Inflammatory macrophage treated with lipopolysaccharide for 1 hour (primary cell): ENCODE measurements at places on chromosomes 11 and 22.

DNA sequence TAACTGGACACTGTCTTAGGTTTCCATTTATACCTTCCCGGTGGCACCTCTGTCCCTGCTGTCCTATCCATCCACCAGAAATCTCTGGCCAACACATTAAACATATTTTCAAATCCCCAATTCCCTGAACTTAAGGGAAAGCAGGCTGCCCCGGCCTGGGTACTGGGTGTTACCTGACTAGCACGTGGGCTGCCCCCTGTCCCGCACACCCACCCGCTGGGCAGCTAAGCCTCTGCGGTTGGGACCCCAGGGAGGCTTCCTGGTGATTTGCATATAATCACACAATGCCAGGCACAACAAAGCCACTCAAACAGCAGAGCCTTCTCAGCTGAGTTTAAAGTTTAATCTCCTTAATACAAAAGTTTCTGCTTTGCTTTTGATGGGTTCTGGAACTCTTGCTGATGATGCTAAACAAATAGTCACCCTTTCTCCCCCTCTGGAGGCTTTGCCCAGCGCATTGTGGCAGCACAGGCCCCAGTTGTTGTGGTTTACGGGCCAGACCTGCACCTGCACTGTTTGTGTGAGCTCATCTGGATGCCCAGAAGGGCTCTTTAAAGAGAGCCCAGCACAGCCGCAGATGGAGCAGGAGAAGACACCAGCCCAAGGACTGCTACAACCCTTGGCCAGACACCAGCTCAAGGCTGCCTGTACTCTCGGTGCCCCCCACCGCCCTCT lies 59.9 kb upstream of the POU2AF1 start:
- no peak for DNase-seq

- DNase-seq, result no peak
These were observed 24.7 kb downstream of the TBCEL start for GRCh38 chr11:121048464-121049233.

- DNase-seq, result peak; percentile 82
These were observed 16.8 kb downstream of the SDHD start for GRCh38 chr11:112103446-112103845.

DNA sequence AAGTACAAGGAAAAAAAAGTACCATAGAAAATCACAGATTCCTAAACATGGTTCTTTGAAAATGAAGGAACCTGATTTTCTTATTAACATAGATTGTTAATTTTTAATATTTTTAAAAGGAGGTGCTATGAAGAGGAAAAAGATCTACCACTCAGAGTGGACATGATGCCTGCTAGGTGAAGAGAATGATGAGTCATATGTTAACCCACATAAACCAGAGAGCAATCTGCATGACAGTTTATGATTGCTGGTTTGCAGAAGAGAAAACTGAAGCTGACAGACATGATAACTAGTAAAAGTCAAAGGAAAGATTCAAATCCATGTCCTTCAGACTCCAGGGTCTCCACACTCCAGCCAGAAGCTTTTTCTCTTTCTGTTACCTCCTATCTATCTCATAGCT lies 1231.7 kb downstream of the LRRC4C start:
- DNase-seq, result no peak

DNA sequence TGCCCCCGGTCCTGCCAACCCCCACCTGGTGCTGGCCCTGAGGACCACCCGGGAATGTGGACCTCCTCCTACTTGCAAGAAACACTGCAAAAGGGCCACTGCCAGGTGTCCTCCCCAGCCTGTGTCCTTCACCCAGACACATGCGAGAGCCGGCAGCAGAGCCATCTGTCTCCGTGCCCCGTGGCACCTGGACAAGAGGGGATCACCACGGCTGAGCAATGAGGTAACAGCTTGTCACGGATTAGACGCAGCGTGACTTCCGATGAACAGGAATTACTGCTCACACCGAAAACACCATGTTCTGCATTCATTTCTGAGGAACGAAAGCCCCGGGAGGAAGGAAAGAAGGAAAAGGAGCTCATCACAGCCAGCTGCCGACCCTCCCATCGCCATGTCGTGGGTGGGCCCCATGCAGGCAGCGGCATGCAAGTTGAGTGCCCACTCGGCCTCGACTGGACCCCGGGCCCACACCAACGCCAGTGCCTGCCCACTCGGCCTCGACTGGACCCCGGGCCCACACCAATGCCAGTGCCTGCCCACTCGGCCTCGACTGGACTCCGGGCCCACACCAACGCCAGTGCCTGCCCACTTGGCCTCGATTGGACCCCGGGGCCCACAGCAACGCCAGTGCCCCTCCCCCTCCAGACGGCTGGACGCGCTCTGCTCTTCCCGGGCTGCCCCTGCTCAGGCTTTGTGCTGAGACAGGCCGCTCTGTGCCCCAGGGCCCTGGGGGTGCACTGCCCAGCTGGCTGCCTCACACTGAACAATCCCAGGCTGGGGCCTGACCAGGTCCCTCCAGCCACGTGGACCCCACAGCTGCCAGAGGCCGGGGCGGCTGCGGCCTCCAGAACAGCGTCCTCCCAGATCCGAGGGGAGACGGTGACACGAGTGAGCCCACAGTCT lies 22.0 kb downstream of the CHID1 start:
- no peak for DNase-seq

DNA sequence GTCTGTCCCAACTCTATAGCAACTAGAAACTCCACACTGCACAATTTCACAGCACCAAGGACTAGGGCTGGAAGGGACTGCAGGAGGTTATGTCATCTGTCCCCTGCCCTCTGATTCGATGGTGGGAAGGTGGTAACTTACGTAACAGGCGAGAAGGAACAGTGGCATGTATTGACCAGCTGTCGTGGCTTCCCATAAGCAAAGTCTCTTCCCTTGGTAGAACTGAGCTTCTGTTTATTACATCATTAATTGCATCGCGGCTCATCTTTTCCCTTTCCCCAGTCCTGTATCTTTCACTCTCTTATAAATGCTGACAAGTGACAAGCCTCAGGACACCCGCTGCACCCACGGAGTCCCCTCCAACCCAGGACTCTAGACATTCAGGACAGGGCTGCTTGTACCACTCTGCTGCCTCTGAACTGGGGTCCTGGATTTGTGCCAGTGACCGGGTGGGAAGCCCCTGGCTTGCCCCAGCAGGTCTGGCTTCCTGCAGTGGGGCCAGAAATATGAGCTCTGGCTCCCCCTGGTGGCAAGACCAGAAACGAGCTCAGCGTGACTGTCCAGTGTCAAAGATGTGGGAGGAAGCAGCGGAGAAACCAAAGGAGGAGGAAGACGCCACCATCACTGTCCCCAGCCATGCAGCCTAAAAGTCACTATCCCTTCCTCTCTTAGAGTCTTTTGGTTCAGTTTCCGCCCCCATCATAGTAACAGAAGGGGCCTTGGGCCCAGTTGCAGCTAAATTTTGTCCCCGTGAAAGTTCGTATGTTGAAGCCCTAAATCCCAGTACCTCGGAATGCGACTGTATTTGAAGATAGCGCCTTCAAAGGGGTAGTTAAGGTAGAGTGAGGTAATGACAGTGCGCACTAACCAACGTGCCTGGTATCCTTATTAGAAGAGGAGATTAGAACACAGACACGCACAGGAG lies 84.5 kb downstream of the ISX start:
- DNase-seq, result peak; percentile 66

GRCh38 chr11:15770798-15771414 lies 585.4 kb downstream of the SOX6 start:
- DNase-seq, result peak; percentile 14

DNA sequence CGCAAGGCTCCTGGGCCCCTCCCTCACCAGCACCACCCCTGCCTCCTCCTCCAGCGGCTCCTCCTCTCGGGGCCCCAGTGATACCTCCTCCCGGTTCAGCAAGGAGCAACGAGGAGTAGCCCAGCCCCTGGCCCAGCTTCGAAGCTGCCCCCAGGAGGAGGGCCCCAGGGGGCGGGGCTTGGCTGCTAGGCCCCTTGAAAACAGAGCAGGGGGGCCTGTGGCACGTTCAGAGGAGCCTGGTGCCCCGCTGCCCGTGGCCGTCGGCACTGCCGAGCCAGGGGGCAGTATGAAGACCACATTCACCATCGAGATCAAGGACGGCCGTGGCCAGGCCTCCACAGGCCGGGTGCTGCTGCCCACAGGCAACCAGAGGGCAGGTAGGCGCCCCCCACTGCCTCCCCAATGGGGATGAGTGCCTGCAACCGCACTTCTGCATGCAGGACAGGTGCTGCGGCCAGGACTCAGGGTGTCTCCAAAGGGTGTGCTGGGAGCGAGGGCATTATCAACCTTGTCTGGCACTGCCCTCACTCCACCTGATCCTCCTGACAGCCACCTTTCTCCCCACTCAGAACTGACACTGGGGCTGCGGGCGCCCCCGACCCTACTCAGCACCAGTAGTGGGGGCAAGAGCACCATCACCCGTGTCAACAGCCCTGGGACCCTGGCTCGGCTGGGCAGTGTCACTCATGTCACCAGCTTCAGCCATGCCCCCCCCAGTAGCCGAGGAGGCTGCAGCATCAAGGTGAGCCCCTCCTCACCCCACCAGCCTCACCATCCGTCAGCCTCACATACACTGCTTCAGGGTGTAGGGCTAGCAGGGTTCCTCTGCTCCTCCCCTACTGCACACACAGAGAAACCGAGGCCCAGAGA lies 10.2 kb downstream of the SMTN start:
- DNase-seq, result no peak

DNA sequence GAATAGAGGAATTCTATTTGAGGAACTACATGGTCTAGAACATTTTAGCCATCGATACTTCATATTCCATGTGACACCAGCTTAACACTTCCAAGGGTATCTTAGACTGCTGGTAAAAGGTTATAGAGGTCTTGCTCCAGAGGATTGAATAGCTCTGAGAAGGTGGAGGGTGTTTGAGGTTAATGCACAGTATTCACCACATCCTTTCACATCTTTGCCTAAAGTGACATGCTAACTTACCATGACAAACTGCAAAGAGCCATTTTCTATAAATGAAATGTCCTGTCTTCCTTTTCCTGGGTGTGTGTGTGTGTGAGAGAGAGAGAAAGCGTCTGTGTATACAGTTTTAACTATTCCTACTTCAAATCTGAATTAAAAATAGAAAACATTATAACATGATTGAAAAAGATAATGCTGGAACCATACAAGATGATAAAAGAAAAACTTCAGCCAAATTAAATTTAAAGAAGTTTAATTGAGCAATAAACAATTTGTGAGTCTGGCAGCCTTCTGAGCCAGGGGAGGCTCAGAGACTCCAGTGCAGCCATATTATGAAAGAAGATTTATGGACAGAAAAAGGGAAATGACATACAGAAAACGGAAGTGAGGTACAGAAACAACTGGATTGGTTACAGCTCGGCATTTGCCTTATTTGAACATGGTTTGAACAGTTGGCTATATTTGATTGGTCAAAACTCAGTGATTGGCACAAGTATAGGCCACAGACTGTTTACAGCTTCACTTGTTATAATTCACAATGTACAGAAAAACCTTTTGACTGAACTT lies 320.9 kb upstream of the CCDC179 start:
- no peak for DNase-seq

DNA sequence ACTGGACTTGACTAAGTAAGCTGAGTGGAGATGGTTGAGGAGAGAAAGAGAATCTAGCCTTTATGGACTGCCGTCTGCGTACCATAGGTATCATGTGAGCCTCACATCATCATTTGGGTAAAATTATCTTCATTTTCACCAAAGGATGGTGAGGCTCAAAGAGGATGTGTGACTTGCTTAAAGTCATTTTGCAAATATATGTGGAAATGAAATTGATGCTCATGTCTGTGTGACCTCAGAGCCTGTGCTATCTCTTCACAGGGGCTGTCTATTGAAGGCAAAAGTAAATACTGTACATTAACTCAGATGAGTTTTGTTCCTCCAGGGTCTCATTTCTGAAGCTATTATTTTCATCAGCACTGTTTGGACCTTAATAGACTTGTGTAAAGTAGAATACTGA lies 83.3 kb upstream of the ALKBH3 start:
- no peak for DNase-seq

DNA sequence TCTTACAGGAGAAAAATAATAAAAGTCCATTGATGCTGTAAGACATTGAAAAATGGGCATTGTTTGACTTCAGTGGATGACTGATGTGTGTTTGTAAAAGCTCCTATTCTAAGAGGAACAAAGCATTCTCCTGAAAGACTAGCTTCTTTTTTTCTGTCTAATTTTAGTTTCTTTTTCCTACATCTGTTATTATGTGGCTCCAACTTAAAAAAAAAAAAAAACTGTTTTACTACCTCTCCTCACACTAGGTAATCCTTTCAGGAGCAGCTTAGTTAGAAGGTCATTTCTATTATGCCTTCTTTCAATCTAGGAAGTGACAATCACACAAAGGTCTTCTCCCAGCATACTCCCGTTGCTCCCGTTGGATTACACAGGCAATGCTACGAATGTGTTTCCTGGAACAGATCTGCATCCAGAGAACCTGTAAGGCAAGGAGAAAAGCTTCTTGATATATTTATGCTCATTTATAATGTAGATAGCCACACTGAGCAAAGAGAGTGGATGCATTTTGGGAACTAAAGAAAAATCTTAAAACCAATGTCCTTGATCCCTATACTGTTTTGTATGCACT lies 595.1 kb upstream of the CCDC179 start:
- DNase-seq, result no peak

- peak; percentile 92 for DNase-seq
These were observed 7.5 kb downstream of the GP1BB start for GRCh38 chr22:19730655-19731360.

- no peak for DNase-seq
These were observed 21.2 kb upstream of the IL17RA start for GRCh38 chr22:17063411-17064106.

DNA sequence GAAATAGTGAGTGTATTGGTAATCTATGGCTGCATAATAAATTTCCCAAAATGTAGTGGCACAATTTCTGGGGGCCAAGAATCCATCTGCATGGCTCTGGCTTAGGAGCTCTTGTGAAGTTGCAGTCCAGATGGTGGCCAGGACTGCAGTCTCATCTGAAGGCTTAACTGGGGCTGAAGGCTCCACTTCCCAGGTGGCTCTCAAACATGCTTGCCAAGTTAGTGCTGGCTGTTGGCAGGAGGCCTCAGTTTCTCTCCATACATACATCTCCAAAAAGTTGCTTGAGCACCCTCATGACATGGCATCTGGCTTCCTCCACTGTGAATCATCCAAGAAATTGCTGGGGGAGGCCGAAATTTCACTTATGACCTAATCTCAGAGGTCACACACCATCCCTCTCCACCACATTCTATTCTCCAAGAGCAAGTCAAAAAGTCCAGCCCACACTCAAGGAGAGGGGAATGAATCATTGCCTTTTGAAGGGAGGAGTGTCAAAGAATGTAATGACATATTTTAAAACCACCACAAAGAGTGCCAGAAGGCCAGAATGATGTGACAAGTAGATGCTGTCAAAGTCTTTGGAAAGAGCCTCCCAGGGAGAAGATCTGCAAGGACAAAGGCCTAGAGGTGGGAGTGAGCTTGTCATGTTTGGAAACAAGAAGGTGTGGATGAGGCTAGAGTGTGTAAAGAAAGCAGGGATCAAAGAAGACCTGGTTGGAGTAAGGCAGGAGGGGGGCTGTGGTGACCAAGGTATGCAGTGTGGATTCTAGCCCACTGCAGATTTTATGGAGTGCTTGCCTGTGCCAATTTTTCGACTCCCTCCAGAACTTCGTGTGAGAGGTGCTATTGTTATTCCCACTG lies 566.2 kb downstream of the MIAT start:
- peak; percentile 17 for DNase-seq

DNA sequence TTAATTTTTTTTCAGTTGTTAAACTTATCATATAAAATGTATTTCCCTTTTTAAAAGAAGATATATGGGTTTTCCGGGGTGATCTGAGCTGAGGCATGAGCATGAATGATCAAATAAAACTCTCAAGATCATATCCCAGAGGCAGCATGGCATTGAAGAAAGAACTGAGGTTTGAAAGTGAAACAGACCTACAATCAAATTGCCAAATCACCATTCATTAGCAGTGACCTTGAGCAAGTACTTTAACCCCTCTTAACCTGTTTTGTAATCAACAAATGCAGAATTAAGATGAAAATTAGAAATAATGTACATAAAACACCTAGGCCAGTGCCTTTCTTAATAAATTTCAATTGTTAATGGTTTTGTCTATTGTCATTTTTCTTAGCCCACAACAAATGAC lies 116.0 kb downstream of the RBFOX2 start:
- peak; percentile 35 for DNase-seq
